ENCODE measurements at places on chromosomes 5 and 9.

- DNase-seq: no peak
These were observed 42.2 kb downstream of the PSD2 start for GRCh38 chr5:139837711-139838380.

DNA sequence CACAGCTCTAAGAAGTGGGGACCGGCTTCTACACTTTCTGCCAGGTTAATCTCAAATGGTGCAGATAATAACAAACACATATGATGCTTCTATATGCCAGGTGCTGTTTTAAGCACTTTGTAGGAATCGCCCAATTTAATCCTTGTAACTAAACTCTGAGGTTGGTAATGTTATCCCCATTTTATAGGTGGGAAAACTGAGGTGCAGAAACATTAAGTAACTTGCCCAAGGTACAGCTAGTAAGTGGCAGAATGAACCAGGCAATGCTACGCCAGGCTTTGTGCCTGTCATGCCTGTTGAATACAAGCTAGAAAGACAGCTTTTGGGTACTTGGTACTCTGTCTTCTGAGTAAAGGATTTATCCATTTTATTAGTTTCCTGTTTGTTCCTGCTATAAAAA lies 19.7 kb downstream of the IQGAP2 start:
- DNase-seq: no peak

DNA sequence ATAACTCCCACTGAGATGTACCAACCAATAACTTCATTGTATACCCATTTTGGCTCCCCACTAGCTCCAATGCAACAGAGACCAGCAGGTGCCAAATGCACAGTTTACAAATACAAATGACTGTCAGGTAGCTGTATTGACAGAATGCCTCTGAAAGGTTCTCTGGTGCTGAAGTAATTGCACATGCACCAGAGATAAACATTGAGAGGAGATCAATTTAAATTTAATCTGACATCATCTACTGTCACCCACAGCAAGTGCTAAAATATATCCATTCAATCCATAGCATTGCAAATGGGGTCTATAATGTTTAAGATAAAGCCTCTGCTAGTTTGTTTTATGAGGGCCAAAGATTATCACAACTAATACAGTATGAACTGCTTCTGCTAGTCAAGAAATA lies 80.2 kb downstream of the STX17 start:
- DNase-seq: no peak

DNA sequence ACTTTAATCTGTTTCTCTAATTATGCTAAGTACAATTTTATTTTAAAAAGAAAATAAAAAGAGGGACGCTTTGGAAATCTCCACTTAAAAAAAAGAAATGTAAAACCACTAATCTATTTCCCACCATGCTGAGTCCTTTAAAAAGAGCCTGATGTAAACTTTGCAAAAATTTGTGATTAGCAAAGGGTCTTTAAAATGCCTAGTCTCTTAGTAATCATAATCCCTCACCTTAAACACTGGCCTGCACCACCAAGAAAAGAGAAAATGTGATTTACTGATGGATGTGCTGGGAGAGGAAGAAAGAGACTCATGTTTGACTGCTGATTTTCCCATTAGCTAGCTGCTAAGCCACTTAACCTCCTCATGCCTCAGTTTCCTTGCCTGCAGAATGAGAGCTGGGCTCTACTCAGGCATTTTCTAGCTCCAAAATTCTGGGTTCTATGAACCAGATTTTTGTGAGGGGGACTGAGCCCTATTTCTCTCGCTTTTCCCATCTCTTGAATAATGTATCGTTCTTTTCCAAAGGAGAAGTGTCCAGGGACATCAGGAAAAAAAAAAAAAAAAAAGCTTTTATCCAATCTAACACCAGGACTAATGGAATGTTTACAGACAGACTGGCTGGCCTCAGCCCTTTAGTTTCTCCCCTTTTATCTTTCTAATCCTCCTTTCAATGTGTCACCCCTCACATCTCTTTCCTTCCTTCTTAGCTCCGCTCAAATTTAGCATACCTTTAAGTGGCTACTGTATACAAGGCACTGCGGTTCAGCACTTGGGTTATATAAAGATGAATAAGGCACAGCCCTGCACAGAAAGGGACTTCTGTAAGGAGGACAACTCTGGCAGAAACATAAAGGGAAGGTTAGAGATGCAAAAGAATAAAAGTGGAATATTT lies 312.4 kb downstream of the ARL15 start:
- DNase-seq: no peak

GRCh38 chr9:97985058-97985861 lies 2.1 kb downstream of the ANP32B start:
- DNase-seq: peak; percentile 53

DNA sequence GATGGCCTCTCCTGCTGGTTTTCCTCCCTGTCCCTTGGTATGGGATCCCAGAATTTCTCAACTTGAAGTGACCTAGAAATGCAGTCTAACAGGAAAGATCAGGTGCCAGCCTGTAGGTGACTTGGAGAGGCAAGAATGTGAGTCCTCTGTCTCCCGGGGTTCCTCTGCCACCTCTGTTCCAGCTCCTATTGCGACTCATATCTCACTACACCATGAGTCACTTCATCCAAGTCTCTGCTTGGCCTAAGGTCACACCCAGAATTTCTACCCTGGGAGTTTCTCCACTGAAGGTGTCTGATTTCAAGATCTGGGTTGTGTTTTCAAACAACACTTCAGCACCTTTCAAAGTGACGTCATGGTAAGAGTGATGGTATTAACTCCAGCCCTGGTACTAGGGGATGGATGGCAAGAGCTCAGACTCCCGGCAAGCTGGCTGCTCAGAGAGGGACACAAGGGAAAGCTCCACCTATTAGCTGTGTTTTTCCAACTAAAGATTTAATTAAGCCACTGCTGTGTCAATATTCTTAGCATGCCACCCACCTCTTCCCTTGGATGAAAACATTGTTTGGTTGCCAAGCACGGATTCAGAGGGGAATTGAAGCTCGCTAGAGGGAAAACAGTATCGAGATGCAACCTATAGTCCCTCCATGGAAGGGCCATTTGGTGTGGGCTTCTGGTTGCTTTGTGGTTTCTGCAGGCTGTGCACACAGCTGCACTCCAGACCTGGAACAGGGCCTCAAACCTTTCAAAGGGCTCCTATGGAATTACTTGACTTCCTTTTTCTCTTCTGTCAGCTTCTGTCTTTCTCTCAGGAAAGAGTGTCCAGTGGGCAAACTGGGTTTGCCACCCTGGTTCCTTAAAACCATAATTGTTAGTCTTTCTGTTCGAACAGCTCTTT lies 205.7 kb downstream of the GAS1 start:
- DNase-seq: no peak

- no peak for DNase-seq
These were observed 8.1 kb upstream of the OMD start for GRCh38 chr9:92432350-92432749.

DNA sequence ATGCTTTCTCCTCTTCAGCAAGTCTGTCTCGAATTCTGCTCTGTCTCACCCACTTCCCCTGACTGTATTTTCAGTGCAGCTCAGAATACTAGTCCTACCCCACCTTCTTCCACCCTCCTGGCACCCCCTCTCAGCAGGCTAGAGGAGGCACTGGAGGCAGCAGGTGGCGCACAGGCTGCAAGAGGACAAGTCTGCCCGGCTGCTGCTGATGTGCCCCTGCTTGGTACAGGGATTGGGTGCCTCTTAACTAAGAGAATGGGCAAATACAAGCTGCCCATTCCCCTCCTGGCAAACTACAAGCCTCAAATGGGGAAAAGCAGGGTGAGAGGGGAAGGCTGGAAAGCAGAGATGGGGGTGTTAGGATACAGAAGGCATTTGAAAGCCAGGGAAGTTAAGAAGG lies 5.1 kb downstream of the TLN1 start:
- no peak for DNase-seq

- peak; percentile 34 for DNase-seq
These were observed 106.0 kb downstream of the PHF2 start for GRCh38 chr9:93682155-93682968.

DNA sequence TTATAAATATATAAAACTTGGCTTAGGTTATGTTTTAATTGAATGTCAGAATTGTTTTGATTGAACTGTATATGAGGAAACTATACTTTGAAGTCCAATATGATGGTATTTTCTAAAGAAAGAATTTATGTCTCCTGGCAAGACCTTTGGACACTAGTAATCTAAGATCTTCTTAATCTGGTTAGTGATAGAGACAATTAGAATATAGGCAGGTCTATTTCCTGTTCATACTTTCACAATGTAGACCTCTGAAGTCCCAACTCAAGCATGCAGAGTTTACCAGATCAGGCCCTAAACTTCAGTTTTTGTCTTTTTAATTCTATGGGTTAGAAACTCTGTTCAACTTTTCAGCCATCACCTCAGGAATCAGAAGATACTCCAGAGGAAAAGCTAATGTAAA lies 6.9 kb upstream of the TMEM161B start:
- DNase-seq: no peak

Data from stimulated activated naive CD4-positive, alpha-beta T cell treated with Interleukin-2 at 50 U/mL for 16 hours (primary cell).